ENCODE measurements at places on chromosomes 2 and 18.

- no peak for DNase-seq
Observed at GRCh38 chr2:42296226-42296625, 64.8 kb downstream of the COX7A2L start.

- DNase-seq, result no peak
Observed at GRCh38 chr18:48200631-48201336, 208.4 kb downstream of the ZBTB7C start.

- no peak for DNase-seq
Observed at GRCh38 chr18:58779529-58779928, 85.1 kb upstream of the ZNF532 start.

DNA sequence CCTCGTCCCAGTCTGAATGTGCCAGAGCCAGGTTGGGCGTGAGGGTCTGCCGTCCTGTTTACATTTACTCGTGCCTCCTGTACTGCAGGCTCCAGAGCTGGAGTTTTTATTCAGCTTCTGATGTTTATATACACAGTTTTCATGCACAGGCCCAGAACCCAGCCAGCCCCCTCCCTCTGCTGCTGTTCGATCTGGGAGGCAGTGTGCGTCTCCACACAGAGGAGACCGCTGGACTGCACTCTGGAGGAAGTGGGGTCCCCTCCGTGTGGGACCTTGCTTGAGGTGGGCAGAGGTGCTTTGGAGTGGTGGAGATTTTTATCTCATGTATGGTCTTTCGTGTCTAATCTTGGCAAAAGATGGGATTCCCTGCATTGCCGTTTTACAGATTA, 90.6 kb downstream of the GLI2 start:
- no peak for DNase-seq

DNA sequence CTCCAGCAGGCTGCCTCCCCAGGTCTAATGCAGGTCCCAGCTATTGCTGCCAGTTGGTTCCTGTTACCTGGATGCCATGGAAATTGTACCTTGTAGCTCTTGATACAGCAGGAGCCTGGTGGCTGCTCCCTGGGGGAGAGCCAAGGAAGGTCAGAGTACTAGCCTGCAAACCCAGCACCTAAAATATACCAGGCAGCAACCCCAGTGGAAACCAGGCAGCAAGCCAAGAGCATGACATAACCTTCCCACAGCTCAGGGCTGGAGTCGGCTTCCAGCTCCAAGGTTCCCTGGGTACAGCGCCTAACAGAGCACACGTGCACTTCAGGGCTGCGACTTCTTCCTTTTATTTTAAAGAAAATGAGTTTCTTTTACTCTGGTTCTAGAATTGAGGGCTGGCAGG, 30.3 kb downstream of the TNP1 start:
- DNase-seq, result no peak

DNA sequence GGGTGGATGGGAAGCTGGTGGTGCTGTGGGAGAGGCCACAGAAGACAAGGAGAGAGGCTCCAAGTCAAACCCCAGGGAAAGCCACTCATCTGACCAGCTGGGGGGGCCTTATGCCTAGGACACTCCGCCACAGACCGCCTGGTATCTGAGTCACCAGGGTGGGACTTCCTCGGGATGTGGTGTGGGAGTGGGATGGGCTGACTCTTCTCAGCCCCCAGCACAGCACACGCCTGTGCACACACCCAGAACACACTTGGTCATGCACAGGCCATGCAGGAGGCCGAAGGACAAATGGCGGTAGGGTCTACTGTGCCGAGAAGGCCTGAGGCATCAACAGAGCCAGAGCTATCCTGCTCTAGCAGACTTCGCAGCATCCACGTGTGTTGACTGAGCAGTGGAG, 136.4 kb downstream of the INHBB start:
- DNase-seq, result no peak

GRCh38 chr18:8354304-8354703, 254.9 kb upstream of the RAB12 start:
- DNase-seq, result no peak

DNA sequence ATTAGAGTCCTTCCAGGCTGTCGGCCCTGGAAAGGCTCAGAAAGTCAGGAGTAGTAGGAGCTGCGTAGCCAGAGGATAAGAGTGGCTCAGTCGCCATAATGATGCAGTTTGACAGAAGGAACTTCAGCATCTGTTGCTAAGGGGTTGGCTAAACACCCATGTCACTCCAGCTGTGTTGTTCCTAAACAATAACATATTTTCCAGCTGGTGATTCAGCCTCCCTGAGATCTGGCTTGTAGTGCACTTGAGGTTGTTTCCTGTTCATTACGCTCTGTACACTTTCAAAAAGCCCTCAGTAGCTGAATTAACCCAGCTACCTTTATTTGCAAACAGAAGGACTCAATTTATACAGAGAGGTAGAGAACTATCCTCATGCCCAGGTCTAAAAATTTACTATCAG, 39.7 kb upstream of the EPAS1 start:
- no peak for DNase-seq

DNA sequence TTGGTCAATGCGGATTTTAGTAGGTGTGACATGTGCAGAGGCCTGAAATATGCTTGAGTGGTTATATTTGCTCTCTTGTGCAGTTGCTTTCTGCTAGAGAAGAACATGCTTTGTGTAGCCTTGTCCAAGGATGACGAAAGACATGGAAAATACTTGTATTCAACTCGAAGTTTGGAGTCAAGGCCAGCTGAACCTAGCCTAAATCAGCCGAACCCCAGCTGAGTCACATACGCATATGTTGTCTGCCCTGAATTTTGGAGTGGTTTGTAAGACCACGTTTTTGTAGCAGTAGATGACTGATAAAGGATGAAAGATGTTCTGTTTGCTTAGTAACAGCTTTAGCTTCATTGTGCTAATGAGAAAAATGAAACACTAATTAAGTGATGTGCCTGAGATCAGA, 22.5 kb upstream of the SPAG16 start:
- no peak for DNase-seq

- no peak for DNase-seq
Observed at GRCh38 chr2:86193901-86194567, 1.2 kb downstream of the IMMT start.

DNA sequence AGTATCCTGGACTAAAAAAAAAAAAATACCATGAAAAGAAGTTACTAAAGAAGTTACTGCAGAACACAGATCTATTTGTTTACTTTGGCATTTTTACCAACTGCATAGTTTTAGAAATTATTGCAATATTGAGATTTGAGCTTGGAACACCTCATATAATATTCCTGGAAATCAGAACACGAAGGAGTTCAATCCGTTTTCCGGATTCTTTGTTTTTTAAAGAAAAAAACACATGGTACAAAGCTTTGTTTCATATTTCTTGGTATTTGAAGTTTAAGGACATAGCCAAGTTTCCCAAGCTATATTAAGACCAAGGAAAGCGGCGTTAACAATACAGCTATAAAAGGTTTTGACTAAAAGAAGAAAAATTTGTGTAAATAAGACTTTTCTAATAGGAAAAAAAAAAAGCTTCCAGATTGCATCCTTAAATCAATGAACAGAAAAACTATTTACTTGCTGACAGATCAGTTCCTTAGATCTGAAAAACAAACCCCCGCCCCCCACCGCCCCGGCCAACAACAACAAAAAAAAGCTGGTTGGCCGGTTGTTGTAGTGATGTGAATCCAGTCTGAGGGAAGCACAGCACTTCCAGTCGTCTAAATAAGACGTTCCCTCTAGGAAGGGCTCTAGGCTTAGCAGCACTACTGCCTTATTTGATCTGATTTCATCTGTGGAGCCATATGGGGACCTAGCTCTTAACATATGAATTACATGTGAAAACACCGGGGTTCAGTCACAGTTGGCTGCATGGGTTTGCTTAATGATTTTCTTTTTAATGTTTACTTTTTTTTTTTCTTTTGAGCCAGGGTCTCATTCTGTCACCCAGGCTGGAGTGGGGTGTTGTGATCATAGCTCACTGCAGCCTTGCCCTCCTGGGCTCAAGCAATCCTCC, 2.5 kb upstream of the RHOB start:
- no peak for DNase-seq

DNA sequence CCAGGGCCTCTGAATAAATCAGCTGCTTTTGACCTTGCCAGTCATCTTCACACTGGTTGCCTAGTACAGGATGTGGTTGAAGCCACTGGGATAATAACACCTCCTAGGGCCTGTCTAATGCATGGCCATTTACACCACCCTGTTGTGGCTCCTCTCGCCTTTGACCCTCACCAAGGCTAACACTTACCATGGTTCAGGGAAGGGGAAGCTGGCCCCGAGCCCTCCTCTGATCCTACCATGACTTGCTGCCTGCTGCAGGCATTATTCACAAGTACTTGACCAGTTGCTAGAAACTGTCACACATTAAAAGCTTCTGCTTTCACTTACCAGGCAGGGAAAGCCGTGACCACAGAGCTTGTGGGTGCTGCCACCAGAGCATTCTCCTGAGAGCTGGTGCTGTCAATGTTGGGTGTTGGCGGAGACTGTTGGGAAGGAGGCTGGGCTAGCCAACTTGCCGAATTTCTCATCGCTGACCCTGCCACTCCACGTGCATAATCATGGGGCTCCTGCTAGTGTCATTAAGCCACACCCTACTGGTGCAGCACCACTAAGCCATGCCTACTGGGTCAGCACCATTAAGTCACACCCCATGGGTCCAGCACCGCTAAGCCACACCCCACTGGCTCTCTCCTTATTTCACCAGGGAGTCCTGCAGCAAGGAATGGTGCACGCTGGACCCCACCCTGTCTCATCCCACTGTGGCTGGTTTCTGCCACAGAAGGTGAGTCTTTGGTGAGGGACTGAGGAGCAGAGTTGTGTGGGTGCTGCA, 47.0 kb upstream of the TTC39C start:
- DNase-seq, result no peak

GRCh38 chr2:238868067-238868524, 20.2 kb downstream of the TWIST2 start:
- DNase-seq, result no peak

GRCh38 chr2:104888489-104889258, 34.8 kb downstream of the POU3F3 start:
- no peak for DNase-seq

DNA sequence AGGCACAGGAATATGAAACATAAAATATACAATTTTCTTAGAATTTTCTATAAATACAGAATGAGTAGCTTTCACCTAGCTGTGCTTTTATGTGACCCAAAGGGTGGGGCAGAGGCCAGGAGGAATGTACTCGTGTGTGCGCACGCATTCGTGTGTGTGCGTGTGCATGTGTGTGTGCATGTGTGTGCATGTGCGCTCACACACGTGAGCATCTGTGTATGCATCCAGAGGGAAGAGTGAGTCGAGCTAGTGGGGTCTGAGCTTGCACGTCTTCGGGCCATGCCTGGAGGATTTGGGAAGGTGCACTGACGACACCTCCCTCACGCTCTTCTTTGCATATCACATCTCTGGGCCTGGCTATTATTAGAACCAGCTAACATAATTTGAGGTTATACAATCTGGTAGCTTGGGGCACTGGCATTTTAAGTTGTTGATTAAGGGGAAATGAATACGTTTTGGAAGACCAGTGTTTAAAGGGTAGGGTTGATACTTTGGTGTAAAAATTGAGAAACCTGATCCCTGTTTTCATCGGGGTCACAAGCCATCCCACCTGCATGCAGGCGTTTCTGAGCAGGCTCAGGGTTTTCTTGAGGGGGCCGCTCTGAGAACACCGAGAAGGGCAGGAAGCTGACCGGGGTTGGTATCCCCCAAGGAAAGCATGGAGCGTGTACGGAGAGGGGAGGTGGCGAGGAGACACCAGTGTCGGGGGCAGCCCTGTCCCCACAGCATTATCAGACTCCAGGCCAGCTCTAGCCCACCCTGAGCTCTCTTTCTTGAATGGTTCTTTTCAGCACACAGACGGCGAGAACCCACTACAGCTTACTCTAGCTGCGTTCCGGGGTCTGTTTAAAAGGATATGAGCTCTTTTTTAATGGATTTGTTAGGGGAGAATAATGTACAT, 85.3 kb downstream of the LRRFIP1 start:
- no peak for DNase-seq

GRCh38 chr2:21047141-21048009, 3.5 kb upstream of the APOB start:
- no peak for DNase-seq

DNA sequence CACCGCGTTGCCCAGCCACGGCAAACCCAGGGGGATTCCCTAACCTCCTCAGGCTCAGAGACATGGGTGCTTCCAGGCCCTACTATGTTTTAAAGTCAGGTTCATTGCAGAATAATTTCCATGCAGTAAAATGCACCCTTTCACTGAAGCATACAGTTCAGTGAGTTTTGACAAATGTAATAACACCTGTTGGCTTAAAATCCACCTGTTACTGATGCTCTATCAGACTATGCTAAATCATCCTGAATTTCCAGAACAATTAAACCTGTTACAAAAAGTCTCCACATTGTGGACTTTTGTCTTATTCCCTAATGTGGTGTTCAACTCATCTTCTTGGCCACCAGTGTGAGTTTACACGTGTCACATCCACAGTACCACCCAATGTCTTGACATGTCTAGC, 147.0 kb upstream of the ACAA2 start:
- no peak for DNase-seq
